ENCODE measurements at places on chromosomes 12 and 14.
A peak's percentile ranks its signal among the peaks of the same experiment; 100 is the strongest.

GRCh38 chr12:58955849-58956248, 35.5 kb upstream of the LRIG3 start:
- no peak for DNase-seq

- DNase-seq = peak; percentile 26
Observed at GRCh38 chr12:113424915-113425823, 3.0 kb downstream of the SDSL start.

GRCh38 chr14:55117803-55118441, 11.1 kb upstream of the LGALS3 start:
- DNase-seq = no peak

DNA sequence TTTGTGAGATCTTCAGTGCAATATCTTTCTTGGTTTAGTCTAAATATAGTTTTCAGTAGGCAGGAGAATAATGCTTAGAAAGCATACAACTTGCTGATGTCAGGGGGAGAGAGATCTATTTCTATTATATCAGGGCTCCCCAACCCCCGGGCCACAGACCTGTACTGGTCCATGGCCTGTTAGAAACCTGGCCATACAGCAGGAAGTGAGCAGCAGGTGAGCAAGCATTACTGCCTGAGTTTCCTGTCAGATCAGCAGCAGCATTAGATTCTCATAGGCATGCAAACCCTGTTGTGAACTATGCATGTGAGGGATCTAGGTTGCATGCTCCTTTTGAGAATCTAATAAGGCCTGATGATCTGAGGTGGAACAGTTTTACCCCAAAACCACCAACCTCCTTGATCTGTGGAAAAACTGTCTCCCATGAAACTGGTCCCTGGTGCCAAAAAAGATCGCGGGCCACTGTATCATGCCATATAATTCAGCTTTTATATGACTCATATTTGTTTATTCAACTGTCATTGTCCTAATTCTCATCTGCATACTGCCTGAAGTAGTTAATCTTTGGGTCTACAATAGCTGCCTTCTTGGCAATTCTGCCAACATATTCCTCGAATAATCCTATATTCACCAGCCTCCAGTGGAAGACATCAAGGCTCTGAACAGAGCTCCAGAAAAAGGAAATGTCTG, 163.6 kb upstream of the DYRK2 start:
- DNase-seq = no peak

GRCh38 chr12:40228727-40229126, 3.9 kb downstream of the LRRK2 start:
- DNase-seq = no peak

- DNase-seq = no peak
Observed at GRCh38 chr12:68148261-68148951, 11.1 kb downstream of the IFNG start.

GRCh38 chr12:113921430-113921829, 44.7 kb downstream of the RBM19 start:
- no peak for DNase-seq

GRCh38 chr12:104049278-104049902, 597 bp downstream of the GLT8D2 start:
- no peak for DNase-seq

GRCh38 chr12:15322164-15323061, at the start of gene PTPRO:
Gene PTPRO (plus strand): TSS chr12:15322508.
- DNase-seq = no peak

GRCh38 chr14:20490563-20490962, 14.8 kb upstream of the RNASE10 start:
- DNase-seq = no peak

GRCh38 chr12:74999474-74999873, 210.2 kb downstream of the KCNC2 start:
- DNase-seq = no peak

DNA sequence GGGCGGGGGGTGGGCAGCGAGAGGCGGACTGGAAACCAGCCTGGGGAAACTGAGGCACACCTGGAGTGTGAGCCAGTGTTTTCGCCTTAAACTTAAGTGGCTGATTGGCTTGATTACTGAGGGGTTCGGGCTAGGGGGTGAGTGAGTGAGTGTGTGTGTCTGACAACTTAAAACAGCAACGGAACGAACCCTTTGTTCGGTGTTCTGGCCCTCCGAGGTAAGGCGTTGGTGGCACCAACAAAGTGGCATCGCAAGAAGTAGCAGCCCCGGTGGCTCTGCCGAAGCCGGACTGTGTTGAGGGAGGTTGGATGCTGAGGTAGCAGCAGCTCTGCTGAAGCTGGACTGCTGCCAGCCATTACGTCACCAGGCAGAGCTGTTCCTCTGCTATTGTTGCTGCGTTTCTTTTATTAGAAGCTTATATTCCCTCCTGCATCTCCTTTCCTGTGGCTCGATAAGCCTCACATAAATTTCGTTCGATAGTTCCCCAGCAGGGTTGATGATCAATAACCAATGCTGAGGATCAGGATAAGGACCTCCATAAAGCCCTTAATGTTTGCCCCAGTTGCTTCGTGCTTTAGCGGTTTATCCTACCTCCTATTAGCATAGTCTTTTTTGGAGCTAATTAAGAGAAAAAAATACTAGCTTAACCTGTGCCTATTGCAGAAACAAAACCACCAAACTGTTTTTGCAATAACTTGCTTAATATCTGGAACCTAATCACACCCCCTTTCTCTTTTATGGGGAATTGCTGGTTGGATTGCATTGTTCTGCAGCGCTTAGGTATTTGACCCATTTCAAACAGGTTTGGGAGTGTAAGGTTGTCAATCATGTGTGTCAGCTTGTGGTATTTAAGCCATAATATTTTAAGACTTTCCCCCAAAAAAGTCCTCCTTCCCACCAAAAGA, 1.3 kb downstream of the GPR137C start:
- DNase-seq = peak; percentile 55

DNA sequence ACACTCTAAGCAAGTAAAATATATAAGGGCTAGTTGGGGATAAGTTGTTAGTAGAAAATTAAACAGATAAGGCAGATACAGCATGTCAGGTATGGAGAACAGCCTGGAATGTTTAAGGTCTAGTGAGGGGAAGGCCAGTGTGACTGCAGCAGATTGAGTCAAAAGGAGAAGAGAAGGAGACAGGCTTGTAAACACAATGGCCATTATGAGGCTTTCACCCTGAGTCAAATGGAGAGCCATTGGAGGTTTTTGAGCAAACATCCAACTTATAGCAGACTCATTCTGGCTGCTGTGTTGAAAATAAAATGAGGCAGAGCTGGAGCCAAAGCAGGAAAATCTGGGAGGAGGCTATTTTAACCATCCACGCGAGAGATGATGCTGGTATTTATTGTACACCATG, 142.0 kb downstream of the DUSP6 start:
- DNase-seq = peak; percentile 17

- DNase-seq = no peak
Observed at GRCh38 chr14:92539875-92540274, 26.3 kb downstream of the RIN3 start.

Measured in T-helper 2 cell treated with Interferon-gamma antibody and Interleukin-4, amounts not matched to agents 5 μg/mL and 100 μg/mL, for 36 hours (primary cell).